Liver (tissue), 10 donors: ENCODE measurements at places on chromosomes 1 and 21. TPM values are rescaled to one million over a fixed set of nuclear protein-coding genes. Genes with fewer than 3 reads are reported as not detected.

ETV3L gene
- total RNA-seq = not detected

GRCh38 chr21:30257773-30258172, 25.0 kb downstream of the KRTAP24-1 start:
- no peak for DNase-seq
- no peaks in the 10 kb centered on the region for H3K4me1 ChIP-seq
- no peaks in the 10 kb centered on the region for H3K36me3 ChIP-seq
- no peaks in the 10 kb centered on the region for H3K27me3 ChIP-seq
- no peak overlapping the region for H3K4me3 ChIP-seq

- no peaks in the 10 kb centered on the region for H3K36me3 ChIP-seq
- H3K4me3 ChIP-seq = no peak overlapping the region
- H3K4me1 ChIP-seq = no peaks in the 10 kb centered on the region
- no peak overlapping the region for H3K27ac ChIP-seq
Measured at GRCh38 chr1:37171691-37172090, 137.4 kb upstream of the GRIK3 start.

DNA sequence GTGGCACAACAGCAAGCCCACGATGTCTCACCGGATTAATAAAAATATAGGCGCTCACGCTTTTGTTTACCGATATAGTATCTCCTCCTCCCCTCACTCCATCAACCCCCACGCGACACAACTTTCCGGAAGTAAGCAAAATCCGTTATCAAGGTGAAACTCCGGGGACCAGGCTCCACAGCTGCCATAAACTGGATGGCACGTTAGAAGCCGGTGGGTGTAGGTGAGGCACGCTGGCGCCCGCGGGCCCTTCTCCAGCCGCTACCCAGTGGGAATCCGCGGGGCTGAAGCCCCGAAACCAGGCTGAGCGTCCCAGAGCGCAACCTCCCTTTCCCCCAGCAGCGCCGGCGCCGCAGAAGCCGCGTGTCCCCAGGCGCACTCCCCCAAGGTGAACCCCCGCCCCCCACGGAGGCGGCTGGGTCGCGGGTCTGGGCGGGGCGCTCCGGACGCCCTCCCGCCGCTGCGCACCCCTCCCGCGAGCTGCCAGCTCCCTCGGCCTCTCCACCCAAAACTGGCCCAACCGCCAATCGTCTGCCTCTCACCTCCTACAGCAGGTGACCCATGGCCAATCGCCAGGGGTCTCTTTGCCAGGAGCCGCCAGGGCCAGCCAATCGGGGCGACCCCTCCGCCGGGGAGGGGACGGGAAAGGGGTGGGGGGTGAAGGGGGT, 112.4 kb downstream of the OSBPL9 start:
- peak; percentile 89 for DNase-seq
- H3K36me3 ChIP-seq = no peaks in the 10 kb centered on the region
- peak overlapping the region; percentile 95 for H3K27ac ChIP-seq
- no peaks in the 10 kb centered on the region for H3K27me3 ChIP-seq
- H3K4me3 ChIP-seq = peak overlapping the region; percentile 75
- H3K4me1 ChIP-seq = peaks cover 22% of the 10 kb centered on the region

DNA sequence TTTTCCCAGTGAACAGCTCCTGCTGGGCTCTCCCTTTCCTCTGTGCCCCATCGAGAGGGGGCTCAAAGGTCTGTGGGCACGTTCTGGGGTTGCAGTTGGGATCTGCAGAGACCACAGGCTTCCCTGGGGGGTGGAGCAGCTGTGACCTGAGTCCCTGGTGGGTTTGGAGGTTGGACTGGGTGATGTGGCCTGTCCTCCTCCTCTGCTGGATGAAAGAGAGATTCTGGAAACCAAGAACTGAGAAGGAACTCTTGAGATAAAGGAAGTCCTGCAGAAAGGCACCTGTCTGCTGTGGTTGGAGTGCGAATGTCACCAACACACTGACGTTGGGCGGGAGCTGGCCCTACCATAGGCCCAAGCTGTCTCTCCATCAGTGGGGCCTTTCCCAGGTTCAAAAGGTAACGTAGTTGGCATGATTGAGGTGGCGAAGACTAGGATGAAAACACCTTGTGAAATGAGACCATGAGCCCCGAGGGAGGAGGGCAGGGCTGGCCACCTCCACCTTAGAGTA, 35.8 kb upstream of the ETV3 start:
- H3K27ac ChIP-seq = no peak overlapping the region
- H3K4me1 ChIP-seq = no peaks in the 10 kb centered on the region
- no peak for DNase-seq
- H3K36me3 ChIP-seq = no peaks in the 10 kb centered on the region
- no peaks in the 10 kb centered on the region for H3K27me3 ChIP-seq
- H3K4me3 ChIP-seq = no peak overlapping the region

- peaks cover 4% of the 10 kb centered on the region for H3K4me1 ChIP-seq
- DNase-seq = peak; percentile 84
- H3K27me3 ChIP-seq = no peaks in the 10 kb centered on the region
- no peaks in the 10 kb centered on the region for H3K36me3 ChIP-seq
- no peak overlapping the region for H3K27ac ChIP-seq
Measured at GRCh38 chr1:25796811-25797458, 3.1 kb upstream of the SELENON start.
